Activated CD4-positive, CD25-positive, alpha-beta regulatory T cell treated with anti-CD3 and anti-CD28 coated beads, Interleukin-2, amount 50 U/mL, for 16 hours (primary cell): ENCODE measurements at places on chromosomes 11 and 22.

DNA sequence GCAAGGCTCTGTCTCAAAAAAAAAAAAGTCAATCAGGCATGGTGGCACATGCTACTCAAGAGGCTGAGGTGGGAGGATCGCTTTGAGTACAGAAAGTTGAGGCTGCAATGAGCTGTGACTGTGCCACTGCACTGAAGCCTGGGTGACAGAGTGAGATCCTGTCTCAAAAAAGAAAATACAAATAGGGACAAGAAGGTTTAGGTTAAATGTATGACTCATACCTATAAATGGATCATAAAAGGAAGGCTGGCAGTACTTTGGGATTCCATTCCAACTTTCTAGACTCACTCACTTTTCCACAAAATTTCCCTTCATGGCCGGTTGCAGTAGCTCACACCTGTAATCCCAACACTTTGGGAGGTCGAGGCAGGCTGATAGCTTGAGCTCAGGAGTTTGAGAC lies 25.6 kb upstream of the OSBP start:
- DNase-seq = no peak

- DNase-seq = no peak
Observed at GRCh38 chr11:131857246-131857645, 486.8 kb downstream of the NTM start.

DNA sequence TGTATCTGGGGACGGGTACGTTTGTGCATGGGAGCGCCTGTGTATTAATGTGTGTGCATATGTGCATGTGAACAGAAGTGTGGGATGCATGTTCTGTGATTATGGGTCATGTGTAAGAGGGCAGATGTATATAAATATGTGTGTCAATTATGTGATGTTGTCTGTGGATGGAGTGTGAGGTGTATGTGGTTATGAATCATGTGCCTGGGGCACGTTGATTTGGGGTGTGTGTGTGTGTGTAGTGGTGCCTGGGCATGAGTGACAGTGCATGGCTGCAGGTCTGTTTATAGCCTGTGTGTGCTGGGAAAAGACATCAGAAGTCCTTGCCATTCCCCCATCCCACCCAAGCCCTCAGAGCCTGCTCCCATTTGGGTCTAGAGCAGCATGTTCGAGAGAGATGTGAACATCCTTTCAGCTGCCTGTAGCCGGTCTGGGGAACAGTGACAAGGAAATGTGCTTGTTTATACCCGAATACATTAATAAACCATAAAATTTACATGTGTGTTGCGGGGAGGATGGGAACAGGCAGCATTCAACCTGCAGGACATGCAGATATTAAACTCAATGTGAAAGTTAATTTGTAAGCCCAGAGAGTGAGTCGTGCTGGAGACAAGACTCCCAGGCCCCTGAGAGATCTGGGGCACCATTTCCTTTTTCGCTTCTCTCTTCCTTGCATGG lies 129.0 kb downstream of the NECTIN1 start:
- DNase-seq = no peak

DNA sequence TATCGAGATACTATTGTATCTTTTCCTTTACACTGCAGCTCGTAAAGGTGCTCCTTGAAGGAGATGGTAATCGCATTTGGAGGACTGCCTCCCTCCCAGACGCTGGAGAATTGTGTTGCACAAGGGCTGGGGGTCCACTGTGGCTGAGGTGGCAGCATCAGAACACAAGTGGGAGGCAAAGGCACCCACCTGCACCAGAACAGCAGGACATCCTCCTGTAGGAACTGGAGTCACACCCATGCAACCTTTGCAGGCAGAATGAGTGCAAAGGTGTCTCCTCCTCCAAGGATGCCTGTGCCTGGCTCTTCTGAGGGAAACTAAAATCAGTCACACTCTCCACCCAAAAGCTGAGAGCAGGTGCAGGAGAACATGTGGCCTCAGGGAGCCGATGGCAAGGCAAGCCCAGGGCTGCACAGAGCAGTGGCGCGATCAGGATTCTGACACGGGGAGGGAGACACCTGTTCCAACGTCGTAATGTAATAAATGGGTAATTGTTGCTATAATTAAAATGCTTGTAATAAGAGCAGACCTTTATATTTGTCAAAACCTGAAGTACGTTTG lies 1501.4 kb downstream of the TBC1D22A start:
- DNase-seq = no peak
